ENCODE measurements at places on chromosomes 2 and 18. TPM values are rescaled to one million over a fixed set of nuclear protein-coding genes. Genes with fewer than 3 reads are reported as not detected.

DNA sequence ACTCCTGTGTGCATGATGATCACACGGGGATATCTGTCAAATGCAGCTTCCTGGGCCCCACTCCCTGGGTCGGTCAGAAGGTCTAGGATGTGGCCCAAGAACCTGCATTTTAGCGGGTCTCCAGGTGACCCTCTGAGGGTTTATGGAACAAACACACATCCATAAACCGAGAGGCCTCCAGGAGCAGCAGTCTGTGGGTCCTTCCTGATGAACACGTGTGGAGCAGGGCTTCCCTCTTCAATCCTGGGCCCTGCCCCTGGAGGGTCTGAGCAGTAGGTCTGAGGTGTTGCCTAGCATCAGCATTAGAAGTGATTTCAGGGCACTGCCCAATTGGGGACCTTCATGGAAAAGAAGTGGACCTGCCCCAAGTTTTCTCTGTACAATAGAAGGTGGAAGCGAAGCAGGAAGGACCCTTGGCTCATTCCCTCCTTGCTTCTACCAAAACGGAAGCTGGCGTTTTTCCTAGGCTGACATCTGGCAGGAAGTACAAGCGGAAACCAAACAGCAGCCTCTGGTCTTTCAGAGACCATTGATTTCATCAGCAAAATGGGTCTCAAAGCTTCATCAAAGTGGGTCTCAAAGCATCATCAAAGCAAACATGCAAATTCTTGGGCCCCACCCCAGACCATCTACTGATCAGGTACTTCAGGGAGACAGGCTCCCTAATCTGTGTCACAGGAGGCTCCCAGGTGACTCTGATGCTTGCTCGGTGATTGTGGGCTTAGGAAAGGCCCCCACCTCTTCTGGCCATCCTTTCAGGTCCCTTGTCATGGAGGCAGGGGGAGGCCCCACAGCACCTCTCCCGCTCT lies 30.7 kb downstream of the INO80C start:
- DNase-seq: no peak

DNA sequence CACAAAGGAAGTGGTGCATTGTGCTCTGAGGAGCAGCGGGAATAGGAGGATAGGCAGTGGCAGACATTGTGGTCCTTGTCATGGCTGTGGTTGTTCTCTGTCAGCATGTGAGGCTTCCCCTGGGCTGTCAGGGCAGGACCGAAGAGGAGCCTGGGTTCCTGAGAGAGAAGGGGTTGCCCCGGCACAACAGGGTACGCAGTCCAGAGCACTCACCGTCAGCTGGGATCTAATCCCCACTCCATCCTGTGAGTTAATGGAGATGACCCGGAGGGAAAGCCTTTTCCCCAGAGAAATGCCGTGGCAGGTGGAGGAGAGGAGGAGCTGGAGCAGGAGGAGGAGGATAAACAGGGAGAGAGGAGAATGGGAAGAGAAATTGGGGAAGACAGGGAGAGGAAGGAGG lies 396.7 kb upstream of the HS6ST1 start:
- DNase-seq: no peak

- no peak for DNase-seq
Observed at GRCh38 chr2:15656090-15656489, 64.4 kb downstream of the DDX1 start.

DNA sequence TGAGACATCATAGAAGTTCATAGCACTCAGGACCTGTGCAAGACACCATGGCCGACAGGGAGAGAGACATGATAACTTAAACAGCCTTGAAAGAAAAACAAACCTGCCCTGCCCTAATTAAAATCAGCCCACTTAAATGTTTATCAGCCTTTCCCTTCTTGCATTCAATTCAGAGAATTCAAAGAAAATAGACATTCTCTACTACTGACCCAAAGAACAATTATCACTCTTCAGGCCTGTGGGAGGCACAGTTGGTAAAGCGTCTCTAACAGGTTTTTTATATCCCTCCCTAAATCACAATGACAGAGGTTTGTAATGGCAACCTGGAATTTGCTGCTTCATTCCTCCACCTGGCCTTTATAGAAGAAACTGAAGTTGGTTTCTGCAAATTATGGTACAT lies 1.7 kb downstream of the CDK15 start:
- DNase-seq: no peak

GRCh38 chr2:199814101-199814816 lies 36.7 kb downstream of the FTCDNL1 start:
- no peak for DNase-seq

- DNase-seq: no peak
Observed at GRCh38 chr18:65477455-65477854, 273.4 kb upstream of the CDH7 start.

DNA sequence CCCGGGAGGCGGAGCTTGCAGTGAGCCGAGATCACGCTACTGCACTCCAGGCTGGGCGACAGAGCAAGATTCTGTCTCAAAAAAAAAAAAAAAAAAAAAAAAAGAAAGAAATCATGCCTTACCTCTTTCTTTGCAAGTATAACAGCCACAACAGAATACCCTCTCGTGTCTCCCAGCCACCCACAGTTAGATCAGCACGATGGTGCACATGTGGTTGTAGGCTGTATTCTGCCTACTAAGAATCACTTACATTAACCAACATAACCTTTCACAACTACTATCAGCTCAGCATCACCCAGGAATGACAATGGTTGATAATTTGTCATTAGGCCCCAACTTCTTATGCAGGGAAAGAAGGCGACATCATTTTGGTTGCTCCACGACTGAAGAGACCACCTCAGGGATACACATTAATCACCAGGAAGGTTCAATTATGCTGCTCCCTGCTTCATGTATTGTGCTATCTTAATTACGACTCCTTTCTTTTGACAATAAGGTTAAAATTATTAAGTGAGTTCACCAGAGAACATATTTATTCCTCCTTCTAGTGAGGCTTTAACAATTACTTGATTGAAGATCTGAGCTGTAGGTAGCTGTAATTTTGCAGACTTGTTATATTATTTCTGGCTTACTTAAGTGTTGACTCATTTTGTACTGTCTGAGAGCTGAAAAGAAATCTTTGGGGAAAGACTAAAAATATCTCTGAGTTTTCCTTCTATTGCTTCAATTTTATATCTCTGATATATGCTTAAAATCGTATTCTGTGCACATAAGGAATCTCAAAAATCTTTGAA lies 120.1 kb downstream of the LRP1B start:
- no peak for DNase-seq

DNA sequence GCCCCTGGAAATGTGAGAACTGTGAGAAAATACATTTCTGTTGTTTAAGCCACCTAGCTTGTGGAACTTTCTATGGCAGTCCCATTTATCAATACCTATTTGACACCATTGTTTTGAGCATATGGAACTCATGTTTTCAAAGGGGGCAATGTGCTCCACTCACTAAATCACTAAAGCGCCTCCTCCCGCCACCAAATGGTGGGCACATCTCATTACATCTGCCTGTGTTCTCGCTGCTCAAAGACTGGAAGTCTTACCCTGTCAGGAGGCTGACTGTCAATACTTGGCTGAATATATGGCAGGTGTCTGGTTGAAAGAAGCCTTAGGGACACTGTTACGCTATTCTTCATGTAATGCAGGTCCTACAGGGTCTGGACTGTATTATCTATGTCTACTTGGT lies 767.7 kb downstream of the TSN start:
- no peak for DNase-seq

DNA sequence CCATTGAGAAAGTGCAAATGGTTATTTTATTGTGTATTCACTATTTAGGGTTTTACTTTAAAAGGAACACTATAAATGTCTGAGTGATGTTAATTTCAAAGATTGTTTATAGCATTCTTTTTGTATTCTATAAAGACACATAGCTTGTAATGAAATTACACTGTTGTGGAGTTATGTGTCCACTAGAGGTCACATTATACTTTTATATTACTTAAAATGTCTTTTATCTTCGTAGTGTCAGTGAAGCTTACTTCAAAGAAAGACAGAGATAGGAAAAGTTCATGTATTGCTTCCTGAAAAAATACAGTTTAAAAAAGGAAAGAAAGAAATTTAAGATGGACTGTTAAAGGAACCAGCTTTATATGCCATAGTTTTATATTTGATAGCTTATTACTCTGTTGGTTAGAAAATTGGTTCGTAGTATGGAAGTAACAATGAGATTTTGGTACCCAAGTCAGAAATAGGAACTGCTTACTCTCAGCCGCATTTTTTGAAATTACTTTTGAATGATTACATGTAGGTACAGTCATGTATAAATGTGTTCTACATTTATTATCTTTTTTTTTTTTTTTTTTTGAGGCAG lies 20.5 kb downstream of the APLF start:
- no peak for DNase-seq

- DNase-seq: no peak
Observed at GRCh38 chr2:128281852-128282245, 36.8 kb downstream of the HS6ST1 start.

DNA sequence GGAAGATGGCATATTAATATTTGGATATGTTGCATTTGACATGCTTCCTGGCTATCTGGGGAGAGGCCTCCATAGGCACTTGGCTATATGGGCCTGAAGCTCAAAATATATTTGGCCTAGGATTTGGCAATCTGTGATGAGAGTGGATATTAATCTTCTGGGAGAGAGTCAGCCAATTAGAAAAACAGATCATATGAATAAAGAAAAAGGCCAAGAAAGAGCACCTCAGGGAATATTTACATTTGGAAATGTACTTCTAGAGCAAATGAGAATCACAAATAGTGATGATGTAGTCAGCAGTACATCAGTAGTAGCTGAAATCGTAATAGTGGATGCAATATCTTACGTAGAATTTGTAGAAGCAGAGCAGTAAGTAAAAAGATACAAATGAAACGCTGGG lies 277.0 kb downstream of the CTNNA2 start:
- no peak for DNase-seq

DNA sequence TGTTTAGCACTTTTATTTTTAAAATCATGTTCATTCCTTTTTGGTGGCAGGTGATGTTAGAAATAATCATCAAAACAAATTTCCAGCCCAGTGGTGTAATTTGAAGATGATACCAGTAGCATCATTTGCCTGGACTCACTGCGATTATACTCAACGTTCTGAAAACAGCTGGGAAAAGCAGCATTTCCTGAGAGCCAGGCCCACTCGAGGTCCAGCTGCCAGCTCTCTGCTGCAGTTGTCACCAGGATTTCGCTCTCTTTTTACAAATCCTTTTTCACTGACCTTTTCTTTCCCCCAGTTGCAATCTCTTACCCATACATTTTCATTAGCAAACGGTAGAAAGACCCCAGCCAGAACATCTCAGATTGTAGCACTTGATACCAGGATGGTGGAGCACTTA lies 110.6 kb upstream of the LYPD1 start:
- peak; percentile 4 for DNase-seq

Gene KIF5C
- total RNA-seq: 16.9 TPM

Gene SKOR2
- not detected for total RNA-seq

Gene DSG1
- not detected for total RNA-seq

Gene CDCA7
- total RNA-seq: 116 TPM

Gene DTNA
- not detected for total RNA-seq
